ENCODE measurements at places on chromosomes 5 and 9.

- no peak for DNase-seq
Measured at GRCh38 chr9:90259311-90260246, 383.0 kb downstream of the DIRAS2 start.

DNA sequence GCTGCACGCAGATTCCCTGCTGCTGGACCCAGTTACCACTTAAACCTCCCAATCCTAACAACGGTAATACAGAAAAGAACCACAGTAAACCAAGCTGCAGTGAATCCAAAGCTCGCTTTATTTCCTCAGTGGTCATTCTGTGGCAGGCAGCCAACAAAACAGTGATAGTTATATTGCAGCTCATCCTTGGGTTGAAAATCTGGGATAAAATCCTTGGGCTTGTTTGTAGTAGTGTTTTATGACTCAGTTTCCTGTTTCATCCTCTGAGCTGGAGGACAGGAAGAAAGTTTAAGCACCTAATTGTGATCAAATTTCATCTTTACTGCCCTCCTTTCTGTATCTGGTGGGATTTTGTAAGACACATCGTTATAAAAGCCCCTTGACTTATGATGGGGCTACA is 31.4 kb downstream of the HMGCR start:
- no peak for DNase-seq

GRCh38 chr9:131272212-131272611 is 4.1 kb downstream of the FAM78A start:
- DNase-seq = no peak

- DNase-seq = no peak
Measured at GRCh38 chr5:174402222-174402812, 322.1 kb upstream of the MSX2 start.

DNA sequence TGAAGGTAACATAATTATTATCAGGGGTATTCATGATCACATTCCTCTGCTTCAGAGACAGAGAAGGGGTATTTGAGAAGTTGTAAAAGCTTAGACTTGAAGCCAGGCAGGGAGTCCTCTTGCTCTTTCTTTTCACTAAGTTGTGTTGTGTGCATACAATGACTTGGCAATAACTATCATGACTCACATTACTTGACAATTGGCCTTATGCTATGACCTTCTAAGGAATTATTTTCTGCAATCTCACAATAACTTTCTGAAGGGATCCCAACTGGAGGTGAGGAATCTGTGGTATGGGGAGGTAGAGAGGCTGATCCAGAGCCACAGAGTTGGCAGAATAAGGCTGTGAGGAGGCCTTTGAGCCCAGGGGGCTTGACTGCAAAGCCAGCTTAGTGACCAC is 622.3 kb downstream of the MTRR start:
- no peak for DNase-seq

DNA sequence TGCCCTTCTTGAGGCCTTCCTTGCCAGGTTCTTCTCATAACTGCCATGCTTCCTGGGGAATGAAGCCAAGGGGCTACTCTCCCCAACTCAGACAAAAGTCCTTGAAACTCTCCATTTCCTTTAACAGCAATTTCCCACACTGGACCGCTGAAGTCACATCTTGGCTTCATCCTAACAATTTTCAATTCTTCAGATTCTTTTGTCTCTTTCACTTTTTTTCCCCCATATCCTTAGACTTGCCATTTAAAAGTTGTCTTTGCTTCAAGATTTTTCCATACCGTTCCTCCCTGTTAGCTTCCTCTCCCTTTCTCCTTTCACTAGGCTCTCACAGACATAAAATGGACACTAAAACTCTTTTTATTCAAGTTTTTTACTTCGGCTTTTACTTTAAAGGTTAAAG is 93.1 kb upstream of the ITGA1 start:
- DNase-seq = no peak

DNA sequence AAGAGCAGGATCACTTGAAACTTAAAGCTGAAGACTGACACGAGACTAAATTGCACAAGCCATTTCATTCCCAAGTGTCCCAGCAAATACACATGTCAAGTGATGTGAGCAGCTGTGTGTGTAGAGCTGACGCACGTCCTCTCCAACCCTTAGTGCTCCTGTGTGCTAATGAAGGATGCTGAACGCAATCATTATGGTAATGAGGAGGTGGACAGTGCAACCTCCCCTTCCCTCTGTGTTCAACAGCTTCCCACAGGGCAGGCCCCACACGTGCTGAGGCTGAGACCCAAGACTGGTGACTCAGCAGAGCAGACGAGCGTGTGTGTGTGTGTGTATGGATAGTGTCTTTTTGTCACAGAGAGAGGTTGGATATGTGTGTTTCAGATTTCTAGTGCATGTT is 702.1 kb downstream of the SEMA5A start:
- DNase-seq = peak; percentile 89

DNA sequence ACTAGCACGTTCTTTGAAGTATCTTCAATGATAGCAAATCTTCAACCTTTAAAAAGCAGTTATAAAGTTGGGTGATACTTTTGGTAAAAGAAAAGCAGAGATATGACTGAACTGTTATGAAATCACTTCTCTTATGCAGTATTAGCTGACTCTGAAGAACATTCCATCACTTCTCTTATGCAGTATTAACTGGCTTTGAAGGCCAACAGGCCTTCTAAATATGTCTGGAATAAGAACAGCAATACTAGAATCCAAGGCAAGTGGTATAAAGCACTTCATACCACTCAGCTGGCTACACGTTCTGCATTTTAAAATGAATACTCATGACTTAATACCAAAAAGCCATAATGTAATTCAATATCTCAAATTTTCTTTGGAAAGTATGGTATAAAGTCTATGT is 17.3 kb downstream of the SKIC3 start:
- DNase-seq = no peak

- DNase-seq = no peak
Measured at GRCh38 chr5:124868676-124869075, 122.2 kb upstream of the ZNF608 start.

- no peak for DNase-seq
Measured at GRCh38 chr5:52784737-52785136, 3.0 kb upstream of the ITGA1 start.

GRCh38 chr9:12425878-12426864 is 267.0 kb upstream of the TYRP1 start:
- DNase-seq = no peak

GRCh38 chr5:65760504-65761275 is 38.7 kb downstream of the NLN start:
- no peak for DNase-seq
